ENCODE measurements at places on chromosomes 11 and 22.

DNA sequence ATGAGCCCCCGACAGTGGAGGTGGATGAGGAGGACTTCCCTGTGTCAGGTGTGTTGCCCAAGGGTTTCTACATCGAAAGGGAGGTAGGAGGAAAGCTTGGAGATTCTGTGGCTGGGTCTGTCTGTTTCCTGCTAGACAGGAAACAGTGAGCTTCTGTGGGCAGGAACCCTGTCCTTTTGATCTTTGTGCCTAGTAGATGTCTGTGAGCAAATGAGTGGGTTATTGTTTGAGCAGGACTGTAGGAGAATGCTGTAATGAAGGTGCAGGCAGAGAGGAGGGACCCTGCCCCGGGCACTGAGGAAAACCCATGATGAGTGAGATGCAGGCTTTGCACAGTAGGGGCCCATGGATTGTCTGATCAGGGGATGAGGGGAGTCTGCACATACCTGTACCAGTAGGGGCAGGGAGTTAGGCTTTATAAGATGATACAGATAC, 14.0 kb downstream of the USP35 start:
- no peak for DNase-seq

DNA sequence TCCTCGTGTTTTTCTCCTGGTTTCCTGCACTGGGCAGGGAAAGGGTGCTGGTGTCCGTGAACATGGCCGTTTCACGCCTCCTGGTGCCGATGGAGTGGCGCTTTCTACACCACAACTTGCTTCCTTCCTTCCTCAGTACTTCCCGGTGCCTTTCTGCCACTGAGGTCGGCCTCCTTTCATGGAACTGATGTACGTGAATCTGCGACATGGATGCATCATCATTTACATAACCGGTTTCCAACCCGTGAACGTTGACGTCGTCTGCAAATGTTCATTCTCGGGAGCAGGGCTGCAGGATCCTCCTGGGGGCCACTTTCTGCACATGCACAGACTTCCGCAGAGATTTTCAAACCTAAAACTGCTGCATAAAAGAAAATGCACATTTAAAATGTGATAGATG, 474.4 kb downstream of the BRD1 start:
- DNase-seq, result no peak

GRCh38 chr11:130639369-130639768, 190.9 kb downstream of the ADAMTS15 start:
- no peak for DNase-seq

DNA sequence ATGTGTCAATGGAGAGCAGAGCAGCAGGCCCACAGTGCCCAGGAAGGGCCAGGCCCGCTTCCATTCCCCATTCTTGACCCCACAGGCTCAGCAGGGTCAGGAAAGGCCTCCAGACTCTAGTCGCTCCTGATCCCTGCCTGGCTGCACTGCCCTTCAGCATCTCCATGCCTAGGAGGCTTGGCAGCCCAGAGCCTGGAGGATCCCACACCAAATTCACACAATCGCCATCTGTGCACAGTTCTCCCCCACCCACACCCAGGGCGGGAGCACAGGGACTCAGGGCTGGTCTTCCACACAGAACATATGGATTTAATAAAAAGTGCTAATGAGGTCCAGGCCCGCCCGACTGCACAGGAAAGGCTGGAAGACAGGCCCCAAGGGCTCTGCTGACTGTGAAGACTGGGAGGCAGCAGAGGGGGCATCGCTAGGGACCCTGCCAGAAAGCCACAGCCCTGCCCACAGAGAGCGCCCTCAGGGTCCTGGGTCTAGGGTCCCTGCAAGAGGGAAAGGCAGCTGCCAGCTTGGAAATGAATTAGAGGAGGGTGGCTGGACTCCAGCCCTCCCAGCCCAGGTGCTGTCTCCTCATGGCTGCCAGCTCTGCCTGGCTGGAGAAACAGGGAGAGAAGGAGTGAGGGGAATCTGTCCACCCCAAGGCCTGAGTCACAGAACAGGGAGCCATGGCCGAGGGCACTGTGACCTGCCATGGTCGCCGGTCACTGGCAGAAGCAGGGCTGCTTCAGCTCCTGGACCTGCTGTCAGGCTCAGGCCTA, 39.7 kb downstream of the DKK3 start:
- no peak for DNase-seq

DNA sequence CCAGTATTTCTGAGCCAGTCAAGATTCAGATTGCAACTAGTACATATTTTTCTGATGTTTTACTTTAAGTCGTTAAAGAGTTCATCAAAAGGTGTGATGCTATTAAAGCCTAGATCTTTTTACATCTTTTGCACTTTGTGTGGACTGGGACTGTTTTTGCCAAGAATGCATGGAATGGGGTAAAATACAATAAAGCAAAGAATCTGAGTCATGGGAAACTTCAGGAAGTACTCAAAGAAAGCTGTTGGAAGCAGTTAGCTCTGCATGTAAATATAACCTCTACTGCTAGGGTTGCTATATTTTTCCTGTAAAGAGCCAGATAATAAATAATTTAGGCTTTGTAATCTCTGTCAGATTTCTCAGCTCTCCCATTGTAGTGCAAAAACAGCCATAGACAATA, 20.9 kb downstream of the ATXN10 start:
- DNase-seq, result peak; percentile 61

GRCh38 chr22:23849009-23850006, 8.4 kb upstream of the SLC2A11 start:
- peak; percentile 65 for DNase-seq

GRCh38 chr22:23161574-23161973, 16.3 kb downstream of the RAB36 start:
- no peak for DNase-seq

- DNase-seq, result no peak
Measured at GRCh38 chr11:103453126-103453525, 343.9 kb downstream of the DYNC2H1 start.

- DNase-seq, result no peak
Measured at GRCh38 chr11:70322666-70323065, 52.2 kb downstream of the PPFIA1 start.

DNA sequence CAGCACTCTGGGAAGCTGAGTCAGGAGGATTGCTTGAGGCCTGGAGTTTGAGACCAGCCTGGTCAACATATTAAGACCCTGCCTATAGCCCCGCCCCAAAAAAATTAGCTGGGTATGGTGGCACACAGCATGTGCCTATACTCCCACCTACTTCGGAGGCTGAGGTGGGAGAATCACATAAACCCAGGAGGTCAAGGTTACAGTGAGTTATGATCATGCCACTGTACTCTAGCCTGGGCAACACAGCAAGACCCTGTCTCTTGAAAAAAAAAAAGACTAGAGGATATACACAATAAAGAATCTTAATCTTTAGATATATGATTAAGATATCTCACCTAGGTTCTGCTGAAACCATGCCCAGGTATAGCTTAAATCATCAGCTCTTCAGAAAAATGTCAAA, 136.7 kb downstream of the APOL5 start:
- DNase-seq, result no peak

DNA sequence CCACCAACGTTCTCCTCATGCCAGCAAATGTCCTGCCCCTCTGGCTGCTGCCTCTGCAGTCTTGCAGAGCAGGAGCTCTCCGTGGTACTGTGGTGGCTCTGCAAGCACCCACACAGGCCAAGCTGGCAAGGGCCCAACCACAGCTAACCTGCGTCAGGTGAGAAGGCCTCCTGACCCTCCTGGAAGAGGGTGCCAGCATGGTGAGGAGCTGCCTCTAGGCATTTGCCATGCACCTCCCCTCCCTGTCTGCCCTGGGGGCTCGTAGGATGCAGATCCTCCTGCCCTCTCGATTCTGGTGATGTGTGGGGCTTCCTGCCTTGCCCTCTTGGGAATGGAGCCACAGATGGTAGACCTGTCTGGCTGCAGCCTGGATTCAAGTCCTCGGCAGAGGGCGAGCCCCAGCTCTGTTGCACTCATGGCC, 1408.8 kb downstream of the TBC1D22A start:
- no peak for DNase-seq

DNA sequence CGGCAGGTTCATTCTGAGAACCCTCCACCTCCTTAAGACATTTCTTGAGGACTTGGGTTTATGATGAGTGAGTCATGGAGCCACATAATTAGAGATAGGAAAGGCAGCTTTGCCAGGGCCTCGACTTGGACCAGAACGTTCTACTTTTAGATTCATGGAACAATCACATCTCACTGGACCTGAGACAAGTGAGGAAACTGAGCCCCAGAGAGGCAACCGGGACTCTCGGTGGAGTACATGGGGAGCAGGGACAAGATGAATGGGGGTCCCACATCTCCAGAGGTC, 59.5 kb downstream of the LINC01488 start:
- DNase-seq, result no peak

- DNase-seq, result no peak
Measured at GRCh38 chr11:11965192-11965591, 43.2 kb downstream of the DKK3 start.

DNA sequence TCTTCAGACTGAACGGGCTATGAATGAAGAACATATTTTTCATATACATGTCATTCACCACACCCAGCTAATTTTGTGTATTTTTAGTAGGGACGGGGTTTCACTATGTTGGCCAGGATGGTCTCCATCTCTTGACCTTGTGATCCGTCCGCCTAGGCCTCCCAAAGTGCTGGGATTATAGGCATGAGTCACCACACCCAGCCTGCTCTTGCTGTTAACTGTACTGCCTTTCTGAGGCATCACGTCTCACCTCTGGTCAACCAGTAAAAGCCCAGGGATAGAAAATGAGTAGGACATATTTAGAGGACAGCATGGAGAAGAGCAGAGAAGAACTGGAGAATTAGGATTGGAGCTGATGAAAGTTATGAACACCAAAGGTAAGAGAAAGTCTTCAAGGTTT, 55.6 kb downstream of the APOL3 start:
- DNase-seq, result no peak

DNA sequence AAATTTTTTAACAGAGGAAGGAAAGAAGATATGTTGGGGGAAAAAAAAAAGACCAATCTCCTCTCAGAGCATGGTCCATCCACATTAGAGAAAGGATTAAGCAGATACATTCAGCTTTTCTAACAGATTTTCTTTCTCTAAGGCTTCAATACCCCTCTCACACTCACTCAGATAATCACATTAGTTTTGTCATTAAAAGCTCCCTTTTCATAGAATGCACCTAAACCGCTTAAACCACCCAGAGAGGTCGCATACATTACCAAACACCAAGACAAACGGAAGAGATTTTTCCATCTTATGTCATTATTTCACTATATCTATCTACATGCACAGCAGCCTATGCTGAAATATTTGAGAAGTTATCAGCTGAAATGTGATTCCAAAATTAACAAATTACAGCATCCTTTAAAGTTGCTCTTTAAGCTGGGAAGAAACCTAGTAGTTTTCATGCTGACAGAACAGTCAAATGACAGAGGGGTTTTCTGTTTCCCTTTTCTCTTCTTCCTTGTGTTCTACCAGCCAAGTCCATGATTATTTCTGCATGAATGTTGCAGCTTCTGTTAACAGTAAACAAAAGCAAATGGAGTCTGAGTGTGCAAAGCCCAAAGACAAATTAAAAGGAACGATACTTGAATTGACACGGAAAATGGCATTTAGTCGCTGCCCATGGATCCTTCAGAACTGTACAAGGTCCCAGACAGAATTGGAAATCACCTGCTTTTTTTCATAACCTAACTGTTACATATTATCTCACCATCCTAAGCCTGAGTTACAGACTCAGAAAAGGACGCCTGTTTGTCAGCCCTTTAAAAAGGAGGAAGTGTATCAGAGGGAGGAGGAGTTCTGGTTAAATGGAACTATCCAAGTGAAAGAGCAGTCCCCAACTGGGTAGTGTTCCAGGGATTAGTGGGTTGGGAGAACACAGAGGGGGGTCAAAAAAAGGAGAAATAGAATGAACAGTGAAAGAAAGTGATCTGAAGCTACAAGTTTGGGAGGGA, 54.6 kb downstream of the PRCP start:
- DNase-seq, result no peak

GRCh38 chr11:119042927-119043326, 12.2 kb upstream of the SLC37A4 start:
- no peak for DNase-seq

- no peak for DNase-seq
Measured at GRCh38 chr11:127027789-127028188, 27.2 kb upstream of the KIRREL3 start.

- peak; percentile 93 for DNase-seq
Measured at GRCh38 chr22:27252282-27253049, 549.1 kb downstream of the MN1 start.

DNA sequence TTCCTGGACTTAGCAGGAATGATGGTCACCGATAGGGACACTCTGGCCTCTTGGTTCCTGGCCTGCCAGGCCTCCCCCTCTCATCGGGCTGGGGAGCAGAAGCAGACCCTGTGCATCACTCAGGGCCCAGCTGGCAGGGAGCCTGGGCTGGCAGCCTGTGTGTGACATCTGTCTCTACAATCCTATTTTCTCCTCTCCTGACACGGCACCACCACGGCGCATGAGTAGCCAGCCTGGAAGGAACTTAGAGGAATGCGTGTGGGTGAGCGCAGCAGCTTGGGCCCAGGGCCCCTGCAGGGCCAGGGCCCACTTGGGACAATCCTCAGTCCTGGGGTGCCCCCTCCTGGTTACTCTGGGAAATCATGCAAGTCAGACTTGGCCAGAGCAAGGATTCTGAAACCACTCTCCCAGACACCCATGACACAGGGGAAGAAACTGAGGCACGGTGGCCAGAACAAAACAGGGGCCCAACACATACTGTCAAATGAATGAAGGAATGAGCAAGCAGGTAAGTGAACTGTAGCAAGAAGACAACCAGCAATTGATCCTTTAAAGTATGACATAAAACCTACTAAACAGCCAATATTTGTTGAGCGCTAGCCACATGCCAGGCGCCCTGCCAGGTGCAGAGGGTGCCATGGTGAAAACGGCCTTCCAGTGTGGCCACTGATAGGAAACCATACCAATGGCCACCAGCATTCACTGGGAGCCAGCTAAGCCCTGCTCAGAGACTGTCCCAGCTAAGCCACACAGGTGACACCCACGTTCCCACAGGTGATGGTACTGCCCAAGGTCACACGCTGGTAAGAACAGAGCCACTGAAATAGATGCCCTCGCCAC, 13.3 kb downstream of the RSPH14 start:
- DNase-seq, result peak; percentile 83

- peak; percentile 74 for DNase-seq
Measured at GRCh38 chr11:57711414-57712255, at the start of gene MED19. TSS of gene MED19 (minus strand) at chr11:57712215. CDS start at chr11:57712179, 36 bp downstream.

DNA sequence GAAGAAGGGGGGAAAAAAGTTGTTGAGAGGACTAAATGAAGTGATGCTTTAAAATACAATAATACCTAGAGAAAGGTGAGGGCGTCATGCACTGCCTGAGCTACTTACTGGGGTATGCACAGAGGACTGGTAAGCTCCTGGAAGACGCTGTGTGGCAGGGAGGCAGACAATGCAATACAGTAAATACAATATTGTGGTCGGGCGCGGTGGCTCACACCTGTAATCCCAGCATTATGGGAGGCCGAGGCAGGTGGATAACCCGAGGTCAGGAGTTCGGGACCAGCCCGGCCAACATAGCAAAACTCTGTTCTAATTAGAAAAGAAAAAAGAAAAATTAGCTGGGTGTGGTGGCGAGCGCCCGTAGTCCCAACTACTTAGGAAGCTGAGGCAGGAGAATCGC, 683 bp upstream of the SYTL2 start:
- no peak for DNase-seq

GRCh38 chr11:1708716-1709115, 11.7 kb downstream of the KRTAP5-6 start:
- no peak for DNase-seq

DNA sequence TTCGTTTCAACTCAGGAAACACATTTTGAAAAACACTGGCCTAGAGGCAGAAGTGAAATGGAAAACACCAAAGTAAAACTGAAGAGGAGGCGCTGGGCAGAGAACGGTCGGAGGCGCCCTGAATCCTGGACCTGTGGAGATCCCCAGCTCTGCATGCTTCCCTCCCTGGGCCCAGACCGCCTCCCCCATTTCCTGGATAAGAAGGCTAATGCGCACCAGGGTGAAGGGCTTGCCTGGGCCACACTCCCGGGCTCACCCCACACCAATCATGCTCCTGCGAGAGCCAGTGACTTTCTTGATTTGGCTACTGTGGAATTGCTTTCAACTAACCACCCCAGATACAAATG, 167.1 kb downstream of the CRYBB2 start:
- DNase-seq, result no peak
